M059J (cell line): ENCODE measurements at places on chromosomes 12 and 14. TPM values are rescaled to one million over a fixed set of nuclear protein-coding genes. Genes with fewer than 3 reads are reported as not detected.

DNA sequence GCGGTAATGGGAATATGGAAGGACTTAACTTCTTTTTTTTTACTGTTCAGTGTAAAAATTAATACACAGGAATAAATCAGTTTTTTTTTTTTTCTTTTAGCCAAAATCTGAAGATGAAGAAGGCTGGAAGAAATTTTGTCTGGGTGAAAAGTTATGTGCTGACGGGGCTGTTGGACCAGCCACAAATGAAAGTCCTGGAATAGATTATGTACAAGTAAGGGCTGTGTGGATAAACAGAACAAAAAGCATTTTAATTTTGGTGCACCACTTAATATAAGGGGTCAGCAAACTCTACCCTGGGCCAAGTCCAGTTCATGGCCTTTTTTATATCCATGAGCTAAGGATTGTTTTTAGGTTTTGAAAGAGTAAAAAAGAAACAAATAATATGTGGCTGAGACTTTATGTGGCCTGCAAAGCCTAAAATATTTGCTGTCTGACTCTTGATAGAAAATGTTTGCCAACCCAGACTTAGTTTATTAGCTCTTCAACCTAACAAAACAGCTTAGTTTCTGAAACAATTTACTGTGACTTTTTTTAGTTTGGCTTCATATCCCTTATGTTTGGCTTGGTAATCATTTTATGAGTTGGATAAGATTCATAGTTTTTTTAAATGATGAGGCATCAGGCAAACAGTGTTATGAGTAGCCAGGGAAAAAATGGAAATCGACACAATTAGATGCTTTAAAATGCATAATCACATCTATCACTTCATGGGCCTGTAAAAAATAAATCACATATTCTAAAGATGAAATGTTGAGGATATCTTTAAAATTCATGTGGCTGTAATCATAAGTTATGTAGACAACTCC lies 8.4 kb downstream of the GEMIN2 start:
- DNase-seq: no peak

GRCh38 chr14:104888489-104889374 lies 23.7 kb downstream of the CEP170B start:
- no peak for DNase-seq

- DNase-seq: no peak
Measured at GRCh38 chr14:62133776-62134550, 371.7 kb downstream of the SNAPC1 start.

- DNase-seq: no peak
Measured at GRCh38 chr14:88212691-88213090, 110.4 kb downstream of the KCNK10 start.

GRCh38 chr14:106185837-106186233 lies 659.5 kb downstream of the TMEM121 start:
- no peak for DNase-seq

DNA sequence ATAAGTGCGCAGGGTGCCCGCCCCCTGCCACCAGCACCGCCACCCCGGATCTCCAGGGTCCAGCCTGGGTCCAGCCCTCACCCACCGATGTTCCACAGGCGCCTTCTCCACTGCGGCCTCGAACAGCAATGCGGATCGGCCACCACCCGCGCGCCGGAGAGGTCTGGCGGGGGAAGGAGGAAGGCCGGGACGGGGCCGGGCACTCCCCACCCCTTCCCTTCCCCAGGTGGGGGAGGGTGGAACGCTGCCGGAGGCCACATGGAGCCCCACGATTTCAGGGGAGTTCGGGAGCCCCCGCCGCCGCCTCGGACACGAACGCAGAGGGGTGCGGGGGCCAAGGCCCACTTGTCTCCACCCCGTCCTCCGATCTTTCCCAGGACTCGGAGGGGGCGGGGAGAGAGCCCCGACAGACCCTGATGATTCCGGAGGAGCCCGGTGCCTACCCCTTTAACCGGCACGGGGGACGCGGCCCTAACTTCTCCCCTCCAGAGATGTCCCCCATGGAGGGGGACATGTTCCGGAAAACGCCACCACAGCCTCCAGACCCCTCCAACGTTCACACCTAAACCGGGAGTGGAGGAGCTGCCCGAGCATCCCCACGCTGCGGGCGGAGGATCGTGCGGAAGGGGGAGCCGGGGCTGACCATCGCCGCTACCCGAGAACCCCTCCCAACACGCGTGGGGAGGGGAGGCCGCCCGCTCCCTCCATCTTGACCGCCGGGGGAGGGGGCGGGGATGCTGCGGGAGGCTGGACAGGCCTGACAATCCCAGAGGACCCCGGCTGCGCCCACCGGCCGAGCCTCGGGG lies 1.1 kb downstream of the ATXN2 start:
- peak; percentile 42 for DNase-seq

GRCh38 chr12:20445687-20446086 lies 77.3 kb downstream of the PDE3A start:
- peak; percentile 52 for DNase-seq

The SPPL3 gene
- total RNA-seq: 3.9 and 9.7 TPM in 2 replicates

GRCh38 chr14:63205044-63205575 lies 867 bp downstream of the RHOJ start:
- no peak for DNase-seq

DNA sequence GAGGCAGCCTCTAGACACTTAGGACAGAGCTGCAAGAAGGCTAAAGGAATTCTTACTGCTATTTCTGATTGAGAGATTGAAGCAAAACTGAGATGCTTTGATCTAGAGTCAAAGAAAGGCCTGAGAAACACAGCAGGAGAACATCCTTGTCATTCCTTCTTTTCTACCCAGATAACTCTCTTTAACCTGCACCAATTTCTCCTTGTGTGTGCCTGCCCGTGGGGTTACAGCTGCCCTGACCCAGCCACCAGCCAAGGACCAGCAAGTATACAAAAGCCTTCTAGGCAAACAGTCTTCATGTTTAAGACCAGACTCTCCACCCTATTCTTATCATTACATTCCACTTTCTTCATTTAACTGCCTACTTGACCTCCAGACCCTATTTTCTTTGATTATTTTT lies 81.7 kb upstream of the PRB2 start:
- no peak for DNase-seq

DNA sequence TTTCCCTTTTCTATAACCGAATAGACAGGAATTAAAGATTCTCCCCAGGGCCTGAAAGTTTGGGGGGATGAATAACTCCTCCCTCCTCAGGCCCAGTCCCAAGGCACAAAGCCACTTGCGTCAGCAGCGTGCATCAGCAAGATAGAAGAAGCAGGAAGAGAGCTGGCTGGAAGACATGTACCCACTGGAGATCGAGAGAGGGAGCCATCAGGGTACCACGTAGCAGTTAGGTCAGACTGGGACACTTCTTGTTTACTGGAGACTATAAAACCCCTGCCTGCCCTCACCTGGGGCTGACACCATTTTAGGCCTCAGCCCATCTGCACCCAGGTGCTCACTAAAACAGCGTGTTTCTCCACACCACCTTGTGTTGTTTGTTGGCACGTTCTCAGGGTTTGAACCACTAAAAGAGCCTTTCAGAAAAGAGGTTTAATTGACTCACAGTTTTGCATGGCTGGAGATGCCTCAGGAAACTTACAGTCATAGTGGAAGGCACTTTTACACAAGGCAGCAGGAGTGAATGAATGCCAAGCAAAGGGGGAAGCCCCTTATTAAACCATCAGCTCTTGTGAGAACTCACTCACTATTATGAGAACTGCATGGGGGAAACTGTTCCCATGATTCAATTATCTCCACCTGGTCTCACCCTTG lies 93.2 kb downstream of the TMTC3 start:
- DNase-seq: no peak

DNA sequence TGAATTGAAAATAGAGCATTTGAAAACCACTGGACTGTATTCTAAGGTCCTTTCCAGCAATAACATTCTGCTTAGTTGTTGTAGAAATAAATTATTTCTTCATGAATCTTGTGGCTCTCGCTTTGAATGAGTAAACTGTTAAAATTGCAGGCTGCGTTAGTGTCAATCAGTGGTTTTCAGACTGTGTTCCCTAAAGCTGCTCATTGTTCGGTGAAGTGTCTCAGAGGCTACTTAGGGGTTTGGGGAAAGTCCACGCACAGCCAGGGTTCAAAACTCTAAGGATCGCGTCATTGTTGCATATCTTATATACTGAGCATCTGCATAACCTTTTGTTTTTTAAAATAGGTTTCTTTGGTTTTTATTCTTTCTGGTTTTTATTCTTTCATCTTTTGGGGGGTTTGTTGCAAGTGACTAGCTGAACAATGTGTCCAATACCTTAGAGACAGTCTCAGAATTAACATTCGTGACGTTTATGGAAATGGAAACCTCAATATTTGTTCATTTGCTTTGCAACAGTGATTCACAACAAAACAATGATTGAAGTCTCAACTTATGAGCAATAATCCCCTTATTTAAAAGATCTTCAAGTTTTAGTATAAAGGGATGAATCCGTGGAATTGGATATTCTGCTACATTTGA lies 108.1 kb downstream of the TTLL5 start:
- peak; percentile 43 for DNase-seq

GRCh38 chr14:76647697-76648298 lies 113.5 kb upstream of the VASH1 start:
- peak; percentile 59 for DNase-seq

GRCh38 chr14:104105822-104106470 lies 20.4 kb downstream of the ASPG start:
- no peak for DNase-seq

The TAMALIN gene
- 0.10 and 0.25 TPM in 2 replicates for total RNA-seq

The PFDN5 gene
- total RNA-seq: 404 and 498 TPM in 2 replicates

- DNase-seq: peak; percentile 65
Measured at GRCh38 chr12:17928708-17929366, 161.2 kb downstream of the RERGL start.

- no peak for DNase-seq
Measured at GRCh38 chr12:90188857-90189256, 480.2 kb upstream of the ATP2B1 start.

- DNase-seq: no peak
Measured at GRCh38 chr12:128914908-128915563, 61.8 kb downstream of the GLT1D1 start.

The PSEN1 gene
- total RNA-seq: 34.6 and 44.9 TPM in 2 replicates

- DNase-seq: peak; percentile 47
Measured at GRCh38 chr12:56029166-56029519, 8.3 kb downstream of the IKZF4 start.

GRCh38 chr14:28577711-28578131 lies 188.9 kb upstream of the FOXG1 start:
- peak; percentile 76 for DNase-seq

DNA sequence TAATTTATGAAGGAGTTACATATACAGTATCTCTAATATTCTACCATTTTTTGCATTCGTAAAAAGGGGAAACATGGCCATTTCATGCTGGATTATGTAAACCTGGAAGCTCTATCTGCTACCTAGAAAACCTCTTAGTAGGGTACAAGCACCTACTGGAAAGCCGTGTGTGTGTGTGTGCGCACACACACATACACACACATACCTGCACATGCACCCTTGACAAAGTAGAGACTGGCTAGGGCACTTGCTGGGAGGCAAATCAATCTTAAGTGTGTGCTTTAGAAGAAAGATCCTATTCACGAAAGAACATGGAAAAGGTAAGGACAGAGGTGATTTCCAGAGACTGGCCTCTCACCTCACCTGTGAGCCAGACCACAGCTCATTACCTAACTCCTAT lies 190.8 kb downstream of the SLC5A8 start:
- DNase-seq: no peak

The SYNE3 gene
- total RNA-seq: 0.44 and 2.8 TPM in 2 replicates

GRCh38 chr12:5964913-5965900 lies 20.1 kb upstream of the ANO2 start:
- no peak for DNase-seq

GRCh38 chr14:21575661-21576060 lies 4.2 kb downstream of the OR10G3 start:
- no peak for DNase-seq

- DNase-seq: peak; percentile 66
Measured at GRCh38 chr14:90521084-90521929, 124.5 kb downstream of the CALM1 start.

The POTEG gene
- not detected in 2 replicates for total RNA-seq

DNA sequence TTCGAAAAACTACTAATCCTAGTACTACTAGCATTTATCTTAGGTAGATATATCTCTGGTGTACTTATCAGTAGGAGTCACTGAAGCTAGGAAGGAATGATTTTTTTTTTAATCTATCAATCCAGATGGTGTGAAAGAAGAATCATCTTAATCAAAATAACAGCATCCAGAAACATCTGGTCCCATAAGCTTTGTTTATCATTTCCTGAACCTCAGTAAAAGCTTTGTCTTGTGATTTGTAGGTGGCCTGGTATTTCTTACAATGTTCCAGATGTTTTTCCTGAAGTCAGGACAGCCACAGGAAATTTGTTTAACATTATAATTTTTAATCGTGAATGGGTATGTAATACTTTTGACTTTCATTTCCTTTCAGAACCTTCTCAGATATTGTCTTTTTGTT lies 28.0 kb upstream of the LUM start:
- DNase-seq: no peak

DNA sequence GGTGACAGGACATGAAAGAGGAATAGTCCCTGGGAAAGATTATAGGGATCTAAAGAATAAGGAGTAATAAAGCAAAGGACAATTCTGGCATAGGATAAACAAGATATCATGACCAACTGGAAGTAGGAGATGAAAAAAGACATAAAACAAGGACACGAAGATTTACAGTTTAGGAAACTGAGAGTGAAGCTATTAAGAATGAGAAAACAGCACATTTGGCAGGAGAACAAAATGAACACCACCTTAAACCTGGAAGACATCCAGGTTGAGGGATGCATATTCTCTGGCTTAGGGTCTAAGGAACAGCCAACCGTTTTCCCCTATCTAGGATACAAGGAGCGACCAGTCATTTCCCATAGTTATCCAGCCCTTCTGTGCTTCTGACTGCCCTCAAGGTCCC lies 1.9 kb downstream of the TRIP11 start:
- DNase-seq: no peak

The FAM234B gene
- 5.1 TPM in 2 replicates for total RNA-seq

DNA sequence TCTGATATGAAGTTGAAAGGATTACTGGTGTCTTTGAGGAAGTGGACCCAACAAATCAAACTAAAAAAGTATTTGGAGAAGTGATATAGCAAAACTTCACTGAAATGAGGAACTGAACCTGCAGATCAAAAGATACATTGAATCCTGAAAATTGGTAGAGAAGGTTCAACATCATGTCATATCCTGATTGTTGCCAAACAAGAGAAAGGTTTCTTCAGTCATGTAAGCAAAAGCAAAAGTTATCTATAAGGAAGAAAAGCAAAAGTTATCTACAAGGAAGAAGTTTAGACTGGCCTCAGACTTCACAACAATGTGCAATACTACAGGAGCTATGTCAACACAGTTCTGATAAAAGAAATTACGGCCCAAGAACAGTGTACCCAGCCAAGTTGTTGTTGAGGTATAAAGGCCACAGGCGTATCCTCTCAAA lies 142.7 kb downstream of the RAD51B start:
- no peak for DNase-seq

GRCh38 chr14:58245562-58245961 lies 919 bp downstream of the PSMA3 start:
- no peak for DNase-seq

The TMEM132D gene
- total RNA-seq: 0.05 TPM in 1 of 2 replicates, not detected in the other
